Choroid plexus epithelial cell (primary cell): ENCODE measurements at places on chromosomes 1 and 21.

- no peak for DNase-seq
These were observed 93.9 kb upstream of the COG2 start for GRCh38 chr1:230548357-230548756.

DNA sequence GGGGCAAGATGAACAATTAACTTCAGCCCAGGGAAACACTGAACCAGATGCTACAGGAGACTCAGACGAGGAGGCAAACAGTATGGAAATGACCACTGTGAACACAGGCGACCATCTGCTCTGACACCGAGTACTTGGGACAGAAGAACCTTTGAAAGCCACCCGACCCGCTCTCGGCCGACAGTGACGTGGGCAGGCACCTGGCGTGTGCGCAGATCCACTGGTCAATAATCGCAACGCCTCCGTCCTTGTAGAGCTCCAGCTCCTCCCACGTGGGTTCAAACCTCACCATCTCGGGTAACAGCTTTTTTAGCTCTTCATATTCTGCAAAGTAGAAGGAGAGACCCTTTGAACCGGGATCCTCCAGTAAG is 20.3 kb downstream of the POFUT2 start:
- DNase-seq, result no peak

GRCh38 chr1:218397752-218398339 is 52.7 kb downstream of the TGFB2 start:
- peak; percentile 73 for DNase-seq

DNA sequence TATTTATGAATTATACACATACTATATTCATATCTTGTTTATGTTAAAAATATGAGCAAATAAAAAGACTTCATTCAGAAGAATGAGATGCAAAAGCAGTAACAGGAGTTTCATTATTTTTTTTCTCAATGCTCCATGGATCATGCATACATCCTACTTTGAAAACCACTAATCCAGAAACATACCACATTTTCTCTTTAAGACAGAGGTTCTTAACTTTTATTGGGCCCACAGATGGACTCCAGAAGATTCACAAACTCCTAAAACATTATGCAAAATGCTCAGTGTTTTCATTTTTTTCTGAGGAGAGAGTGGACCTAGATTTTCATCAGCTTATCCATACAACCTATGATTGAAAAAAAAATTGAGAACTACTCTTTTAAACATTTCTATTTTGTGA is 227.8 kb downstream of the DNM3 start:
- DNase-seq, result no peak

DNA sequence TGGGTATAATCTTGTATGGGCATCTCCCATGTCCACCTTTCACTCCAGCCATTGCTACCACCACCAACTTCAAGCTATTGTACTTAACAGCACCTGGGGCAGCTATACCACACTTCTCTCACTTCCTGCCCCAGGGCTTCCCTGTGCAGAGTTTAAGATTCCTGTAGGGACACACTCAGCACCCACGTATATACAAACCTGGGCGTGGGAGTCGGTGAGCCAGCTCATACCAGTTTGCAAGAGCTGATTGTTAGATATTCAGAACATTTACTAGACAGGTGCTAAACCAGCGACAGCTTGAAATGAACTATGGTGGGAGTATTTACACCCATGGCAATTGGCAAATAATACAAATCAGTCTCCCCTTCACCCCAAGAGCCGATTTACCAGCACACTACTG is 114.8 kb upstream of the CSF3R start:
- DNase-seq, result no peak

- DNase-seq, result peak; percentile 74
These were observed 15.5 kb upstream of the CD247 start for GRCh38 chr1:167533851-167534300.

GRCh38 chr1:38073534-38074301 is 27.1 kb upstream of the POU3F1 start:
- no peak for DNase-seq

DNA sequence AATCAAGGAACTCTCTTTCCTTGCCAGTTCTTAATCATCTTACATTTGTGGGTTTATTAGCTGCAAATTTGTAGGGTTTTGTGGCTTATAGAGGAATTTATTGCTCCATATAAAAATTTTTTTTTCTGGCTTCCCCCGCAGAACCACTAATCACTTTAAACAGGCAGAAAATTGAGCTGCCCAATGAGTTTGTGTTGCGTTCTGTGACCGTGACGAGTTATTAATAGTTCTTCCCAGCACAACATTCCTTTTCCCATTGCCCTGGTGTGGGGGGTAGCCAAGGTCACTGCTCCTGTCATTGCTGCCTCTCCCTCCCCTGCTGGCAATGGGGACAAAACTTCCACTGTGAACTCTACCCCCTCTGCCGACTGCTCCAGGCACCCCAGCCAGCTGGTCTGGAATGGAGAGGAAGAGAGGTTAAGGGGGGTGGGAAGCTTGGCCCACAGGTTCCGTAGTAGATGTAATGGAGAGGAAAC is 55.1 kb downstream of the UBE2T start:
- DNase-seq, result peak; percentile 42

GRCh38 chr1:173258479-173259264 is 51.5 kb upstream of the TNFSF4 start:
- DNase-seq, result no peak

DNA sequence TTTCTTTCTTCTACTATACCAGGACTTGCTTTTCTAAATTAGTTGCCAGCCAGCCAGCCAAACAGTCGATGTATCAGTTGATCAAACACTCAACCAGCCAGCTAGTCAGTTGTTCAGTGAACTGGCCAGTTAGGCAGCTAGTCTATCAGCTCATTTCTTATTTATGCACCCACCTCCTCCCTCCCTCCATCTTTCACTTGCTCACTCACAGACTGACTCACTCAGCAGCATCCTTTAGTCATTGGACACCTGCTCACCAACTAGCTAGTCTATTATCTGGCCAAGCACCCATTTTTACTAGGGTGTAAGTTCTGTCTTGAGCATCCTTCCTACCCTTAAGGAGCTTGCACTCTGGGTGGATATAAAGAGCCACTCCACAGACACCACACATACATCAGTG is 5.9 kb upstream of the SPRR4 start:
- no peak for DNase-seq

- peak; percentile 44 for DNase-seq
These were observed 13.3 kb upstream of the CPT2 start for GRCh38 chr1:53183095-53183990.

GRCh38 chr1:109113590-109114341 is at the start of gene ELAPOR1:
ELAPOR1 (plus strand) TSS chr1:109114115; CDS start chr1:109114184, 69 bp downstream.
- DNase-seq, result peak; percentile 31

- DNase-seq, result no peak
These were observed 1.8 kb downstream of the IFNAR2 start for GRCh38 chr21:33231526-33231925.

DNA sequence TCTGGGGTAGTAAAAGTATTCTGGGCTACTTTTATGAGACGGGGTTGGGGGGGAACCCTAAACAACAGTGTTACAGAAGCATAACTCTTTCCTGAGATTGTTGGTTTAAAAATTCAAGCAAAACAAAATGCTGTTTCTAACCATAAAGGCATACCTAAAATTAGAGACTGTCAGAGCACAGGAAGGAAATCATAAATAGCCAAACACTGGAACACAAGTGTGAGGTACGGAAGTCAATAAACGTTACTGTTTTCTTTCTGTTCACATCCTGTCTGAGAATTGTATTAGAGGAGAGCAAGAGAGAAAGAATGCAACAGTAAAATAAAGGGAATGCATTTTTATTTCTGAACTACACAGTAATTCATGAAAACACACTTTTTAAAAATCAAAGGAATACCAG is 42.8 kb upstream of the IL12RB2 start:
- DNase-seq, result no peak

DNA sequence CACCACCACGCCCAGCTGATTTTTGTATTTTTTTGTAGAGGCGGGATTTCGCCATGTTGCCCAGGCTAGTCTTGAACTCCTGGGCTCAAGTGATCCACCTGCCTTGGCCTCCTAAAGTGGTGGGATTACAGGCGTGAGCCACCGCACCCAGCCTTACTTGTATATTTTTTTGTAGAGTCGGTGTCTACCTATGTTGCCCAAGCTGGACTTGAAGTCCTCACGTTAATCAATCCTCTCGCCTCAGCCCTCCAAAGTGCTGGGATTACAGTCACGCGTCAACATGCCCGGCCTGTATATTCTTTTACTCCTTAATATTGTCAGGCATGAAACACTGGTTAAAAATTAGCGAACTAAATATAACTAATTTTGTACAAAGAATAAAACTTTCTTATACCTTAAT is 5.5 kb upstream of the TOMM20 start:
- DNase-seq, result no peak

- DNase-seq, result peak; percentile 5
These were observed 1528.0 kb downstream of the BRINP3 start for GRCh38 chr1:188949701-188950100.

GRCh38 chr1:15656464-15656863 is 27.7 kb upstream of the PLEKHM2 start:
- DNase-seq, result no peak

DNA sequence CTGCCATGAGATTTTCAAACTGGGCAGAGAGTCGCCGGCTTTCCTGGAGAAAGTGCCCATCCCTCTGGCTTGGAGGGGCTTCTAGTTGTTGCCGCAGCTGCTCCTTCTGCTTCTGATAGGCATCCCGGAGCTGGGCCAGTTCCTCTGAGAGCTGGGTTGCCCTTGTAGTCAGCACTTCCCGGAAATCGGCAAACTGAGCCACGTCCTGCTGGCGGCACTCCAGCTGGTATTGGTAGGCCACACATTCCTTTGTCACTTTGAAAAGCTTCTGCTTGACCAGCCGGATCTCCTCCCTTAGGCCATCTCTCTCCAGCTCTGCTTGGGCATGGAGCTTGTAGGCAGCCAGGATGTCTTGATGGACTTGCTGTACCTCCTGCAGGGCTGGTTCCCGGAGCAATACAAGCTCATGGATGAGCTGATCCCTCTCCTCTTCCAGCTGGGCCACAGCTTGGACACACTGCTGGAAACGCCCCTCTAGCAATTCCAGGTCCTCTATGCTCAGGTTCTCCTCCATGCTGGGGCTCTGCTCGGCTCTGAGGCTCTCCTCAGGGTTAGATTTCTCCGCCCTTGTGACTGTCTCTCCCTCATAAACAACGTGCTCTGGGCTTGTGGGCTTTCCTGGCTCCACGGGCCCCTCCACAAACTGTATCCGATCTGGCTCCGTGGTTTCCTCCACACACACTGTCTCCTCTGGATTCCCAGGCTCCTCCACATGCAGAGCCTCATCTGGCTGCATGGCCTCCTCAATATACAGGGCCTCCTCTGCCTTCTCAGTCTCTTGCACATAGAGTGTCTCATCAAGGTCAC is 7.3 kb downstream of the SYNC start:
- peak; percentile 60 for DNase-seq

- DNase-seq, result peak; percentile 11
These were observed 186.3 kb downstream of the TPR start for GRCh38 chr1:186188736-186189135.

DNA sequence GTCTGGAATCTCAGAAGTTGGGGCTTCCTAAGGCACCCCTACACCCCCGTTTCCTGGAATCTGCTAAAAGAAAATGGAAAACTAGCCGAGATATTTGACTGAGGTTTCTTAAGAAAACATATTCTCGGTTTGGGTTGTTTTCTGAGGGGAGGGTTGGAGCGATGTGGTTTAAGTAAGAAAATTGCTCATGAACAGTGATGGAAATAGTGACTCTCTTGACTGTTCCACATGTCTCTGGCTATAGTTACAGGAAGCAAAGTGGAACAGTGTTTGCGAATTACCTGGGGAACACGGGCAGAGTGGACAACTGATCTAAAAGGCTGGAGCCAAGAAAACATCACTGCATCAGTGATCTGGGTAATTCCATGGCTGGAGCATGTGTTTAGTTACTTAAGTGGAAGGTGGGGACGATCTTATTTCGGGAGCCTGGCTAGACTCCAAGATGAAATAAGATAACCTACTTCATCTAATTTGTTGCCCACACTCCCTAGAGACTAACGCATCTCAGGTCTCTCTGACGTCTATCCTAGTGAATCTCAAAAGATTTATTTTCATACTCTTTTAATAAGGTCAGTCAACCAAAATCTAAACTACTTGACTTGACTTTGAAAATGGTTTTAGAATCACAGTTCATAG is 92.4 kb downstream of the KCNJ15 start:
- peak; percentile 87 for DNase-seq

- peak; percentile 44 for DNase-seq
These were observed 31.2 kb upstream of the MORC3 start for GRCh38 chr21:36288651-36289243.

GRCh38 chr1:171279678-171280077 is 31.4 kb downstream of the FMO1 start:
- DNase-seq, result no peak

DNA sequence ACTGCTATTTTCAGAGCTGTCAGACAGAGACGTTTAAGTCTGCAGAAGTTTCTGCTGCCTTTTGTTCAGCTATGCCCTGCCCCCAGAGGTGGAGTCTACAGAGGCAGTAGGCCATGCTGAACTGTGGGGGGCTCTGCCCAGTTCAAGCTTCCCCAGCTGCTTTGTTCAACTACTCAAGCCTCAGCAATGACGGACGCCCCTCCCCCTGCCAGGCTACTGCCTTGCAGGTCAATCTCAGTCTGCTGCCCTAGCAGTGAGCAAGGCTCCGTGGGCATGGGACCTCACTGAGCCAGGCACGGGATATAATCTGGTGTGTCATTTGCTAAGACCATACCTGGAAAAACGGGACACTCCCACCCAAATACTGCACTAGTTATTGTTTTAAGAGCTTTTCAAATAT is 219.7 kb downstream of the BRINP3 start:
- DNase-seq, result no peak

DNA sequence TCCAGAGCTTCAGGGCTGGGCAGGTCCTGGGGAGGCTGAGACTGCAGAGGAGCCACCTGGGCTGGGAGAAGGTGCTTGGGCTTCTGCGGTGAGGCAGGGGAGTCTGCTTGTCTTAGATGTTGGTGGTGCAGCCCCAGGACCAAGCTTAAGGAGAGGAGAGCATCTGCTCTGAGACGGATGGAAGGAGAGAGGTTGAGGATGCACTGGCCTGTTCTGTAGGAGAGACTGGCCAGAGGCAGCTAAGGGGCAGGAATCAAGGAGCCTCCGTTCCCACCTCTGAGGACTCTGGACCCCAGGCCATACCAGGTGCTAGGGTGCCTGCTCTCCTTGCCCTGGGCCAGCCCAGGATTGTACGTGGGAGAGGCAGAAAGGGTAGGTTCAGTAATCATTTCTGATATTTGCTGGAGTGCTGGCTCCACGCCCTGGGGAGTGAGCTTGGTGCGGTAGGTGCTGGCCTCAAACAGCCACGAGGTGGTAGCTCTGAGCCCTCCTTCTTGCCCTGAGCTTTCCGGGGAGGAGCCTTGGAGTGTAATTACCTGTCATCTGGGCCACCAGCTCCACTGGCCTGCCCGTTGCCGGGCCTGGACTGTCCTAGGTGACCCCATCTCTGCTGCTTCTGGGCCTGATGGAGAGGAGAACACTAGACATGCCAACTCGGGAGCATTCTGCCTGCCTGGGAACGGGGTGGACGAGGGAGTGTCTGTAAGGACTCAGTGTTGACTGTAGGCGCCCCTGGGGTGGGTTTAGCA is 9.3 kb downstream of the MYBPH start:
- peak; percentile 18 for DNase-seq

- peak; percentile 34 for DNase-seq
These were observed 89.9 kb downstream of the CD247 start for GRCh38 chr1:167428395-167428794.

- no peak for DNase-seq
These were observed 46.9 kb downstream of the PKN2 start for GRCh38 chr1:88730995-88731394.
